ENCODE measurements at places on chromosomes 2 and 18.
A peak's percentile ranks its signal among the peaks of the same experiment; 100 is the strongest.

GRCh38 chr2:169759987-169760386, 26.4 kb downstream of the KLHL23 start:
- DNase-seq, result no peak

DNA sequence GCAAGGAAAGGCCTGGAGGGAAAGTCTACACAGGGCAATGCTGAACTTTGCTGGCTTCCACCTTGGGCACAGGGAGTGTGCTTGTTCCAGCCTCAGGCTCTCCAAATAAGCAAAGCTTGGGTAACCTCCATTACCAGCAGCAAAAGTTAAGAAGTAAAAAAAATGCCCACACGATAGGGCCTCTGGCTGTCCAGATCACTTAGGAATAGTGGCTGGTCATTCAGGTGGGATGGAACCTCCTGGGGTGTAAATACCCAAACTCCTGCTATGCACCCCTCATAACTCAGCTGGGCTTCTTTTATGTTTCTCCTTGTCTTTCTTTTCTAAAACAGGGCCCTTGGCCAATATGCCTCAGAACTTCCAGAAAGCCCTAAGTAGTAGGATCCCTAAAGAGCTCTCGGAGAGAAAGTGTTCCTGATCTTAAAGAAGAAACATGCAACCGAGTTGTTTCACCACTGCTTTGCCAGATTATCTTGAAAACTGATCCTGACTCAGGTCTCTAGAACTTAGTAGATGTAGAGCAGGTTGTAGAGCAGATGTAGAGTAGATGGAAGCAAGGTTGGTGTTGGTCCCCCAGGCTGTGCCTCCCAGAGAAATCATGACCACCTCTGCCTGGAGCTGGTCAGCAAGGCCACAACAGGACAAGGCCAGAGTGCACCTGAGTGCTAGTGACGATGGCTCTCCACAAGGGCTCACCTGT, 2.0 kb upstream of the OSR1 start:
- no peak for DNase-seq

GRCh38 chr18:60892441-60892840, 440.8 kb upstream of the CDH20 start:
- DNase-seq, result no peak

- DNase-seq, result peak; percentile 68
Observed at GRCh38 chr2:15645720-15646385, 54.2 kb downstream of the DDX1 start.

DNA sequence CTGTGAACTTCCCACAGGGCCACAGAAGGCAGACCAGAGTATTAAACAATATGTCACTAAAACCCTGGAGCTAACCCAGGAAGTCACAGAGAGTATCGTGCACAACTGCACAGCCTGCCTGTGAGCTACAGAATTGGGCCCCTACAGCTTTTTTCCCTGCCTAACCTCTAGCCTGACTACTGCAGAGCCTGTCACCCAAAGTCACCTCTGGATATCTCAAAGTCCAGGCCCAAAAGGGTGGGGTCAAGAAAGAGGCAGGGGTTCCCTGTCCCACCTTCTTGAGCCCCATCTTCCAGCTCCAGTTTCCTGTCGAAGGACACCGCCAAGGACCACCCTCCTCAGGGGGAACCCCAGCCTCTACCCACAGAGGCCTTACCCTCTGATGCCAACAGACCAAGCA, 13.5 kb downstream of the GAD1 start:
- no peak for DNase-seq

- DNase-seq, result no peak
Observed at GRCh38 chr2:160465002-160465401, 28.6 kb downstream of the RBMS1 start.

- no peak for DNase-seq
Observed at GRCh38 chr2:162315938-162316337, 2.5 kb downstream of the IFIH1 start.

- DNase-seq, result no peak
Observed at GRCh38 chr2:149825473-149825872, 237.9 kb upstream of the MMADHC start.

GRCh38 chr2:25159949-25160348, 8.4 kb downstream of the POMC start:
- peak; percentile 87 for DNase-seq

DNA sequence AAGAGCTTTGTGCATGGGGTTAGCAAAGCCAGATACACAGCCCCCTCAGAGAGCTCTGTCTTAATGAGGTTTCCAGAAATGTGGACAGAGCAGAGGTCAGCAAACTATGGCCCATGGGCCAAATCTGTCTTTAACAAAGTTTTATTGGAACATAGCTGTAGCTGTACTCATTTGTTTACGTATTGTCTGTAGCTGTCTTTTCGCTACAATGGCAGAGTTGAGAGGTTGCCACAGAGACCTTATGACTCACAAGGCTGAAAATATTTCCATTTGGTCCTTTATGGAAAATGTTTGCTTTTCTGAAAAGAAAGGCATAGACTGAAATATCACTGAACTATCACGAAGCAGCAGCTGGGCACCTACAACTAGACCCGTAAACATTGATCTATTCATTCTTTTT, 841.8 kb downstream of the SLC4A3 start:
- no peak for DNase-seq

DNA sequence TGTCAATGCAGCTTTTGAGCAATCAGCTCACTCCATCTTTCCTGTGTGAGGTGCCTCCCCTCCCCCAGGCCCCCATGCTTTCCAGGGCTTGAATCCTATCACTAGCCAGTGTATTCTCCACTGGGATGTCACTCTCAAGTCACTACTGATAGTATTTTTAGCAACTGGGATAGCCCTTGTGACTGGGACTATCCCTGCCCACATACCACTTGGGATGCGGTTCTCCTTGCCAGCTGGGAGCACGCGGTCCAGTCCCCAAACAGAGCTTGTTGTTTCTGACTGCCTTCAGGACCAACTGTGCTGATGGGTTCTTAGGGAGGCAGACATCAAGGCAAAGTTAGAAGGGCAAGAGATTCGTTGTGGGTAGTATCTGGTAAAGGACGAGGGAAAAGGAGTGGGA, 134.9 kb downstream of the FAM161A start:
- no peak for DNase-seq
